CD4-positive, alpha-beta T cell treated with Interleukin-21 for 1 hour (primary cell): ENCODE measurements at places on chromosomes 1 and 21.

- DNase-seq, result no peak
These were observed 53.4 kb upstream of the BCAR3 start for GRCh38 chr1:93734999-93735398.

DNA sequence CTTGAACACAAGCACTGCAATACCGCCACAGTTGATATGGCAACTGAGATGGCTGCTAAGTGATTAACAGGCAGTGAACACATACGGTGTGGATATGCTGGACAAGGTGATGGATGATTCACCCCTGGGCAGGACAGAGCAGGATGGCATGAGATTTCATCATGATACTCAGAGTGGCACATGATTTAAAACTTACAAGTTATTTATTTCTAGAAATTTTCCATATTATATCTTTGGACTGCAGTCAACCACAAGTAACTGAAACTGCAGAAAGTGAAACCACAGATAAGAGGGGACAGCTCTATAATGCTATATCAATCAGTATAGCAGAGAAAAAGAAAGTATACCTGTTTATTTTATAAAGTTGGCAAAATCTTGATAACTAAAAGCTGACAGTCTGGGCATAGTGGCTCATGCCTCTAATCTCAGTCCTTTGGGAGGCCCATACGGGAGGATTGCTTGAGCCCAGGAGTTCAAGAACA, 47.9 kb downstream of the PHACTR4 start:
- DNase-seq, result peak; percentile 2

DNA sequence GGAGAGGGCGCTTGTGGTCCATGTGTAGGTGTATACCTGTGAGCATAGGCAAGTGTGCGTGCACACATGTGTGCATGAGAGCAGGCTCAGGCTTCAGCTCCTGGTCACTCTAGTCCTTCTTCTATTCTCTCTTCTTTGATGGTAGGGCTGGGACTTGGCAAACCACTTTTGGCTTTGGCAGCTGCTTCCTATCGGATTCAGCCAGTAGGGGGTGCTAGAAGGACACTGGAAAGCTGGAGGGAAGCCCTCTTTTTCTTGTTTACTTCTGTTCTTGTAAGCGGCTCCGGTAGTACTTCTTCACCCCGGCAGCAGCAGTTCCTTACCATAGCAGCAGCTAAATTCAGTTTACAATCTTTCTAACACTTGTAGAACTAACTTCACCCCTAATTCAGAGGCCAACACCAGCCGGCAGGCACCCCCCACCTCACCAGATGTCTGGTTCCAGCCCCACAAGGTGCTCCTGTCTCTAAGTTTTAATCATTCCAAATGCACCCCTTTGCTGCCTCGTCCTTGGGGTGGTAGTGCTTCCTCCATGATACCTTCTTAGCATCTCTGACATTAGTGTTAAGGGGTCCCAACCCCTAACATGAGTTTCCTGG, 25.1 kb downstream of the NENF start:
- DNase-seq, result peak; percentile 60

GRCh38 chr1:101220906-101221305, 15.9 kb upstream of the S1PR1 start:
- DNase-seq, result no peak

DNA sequence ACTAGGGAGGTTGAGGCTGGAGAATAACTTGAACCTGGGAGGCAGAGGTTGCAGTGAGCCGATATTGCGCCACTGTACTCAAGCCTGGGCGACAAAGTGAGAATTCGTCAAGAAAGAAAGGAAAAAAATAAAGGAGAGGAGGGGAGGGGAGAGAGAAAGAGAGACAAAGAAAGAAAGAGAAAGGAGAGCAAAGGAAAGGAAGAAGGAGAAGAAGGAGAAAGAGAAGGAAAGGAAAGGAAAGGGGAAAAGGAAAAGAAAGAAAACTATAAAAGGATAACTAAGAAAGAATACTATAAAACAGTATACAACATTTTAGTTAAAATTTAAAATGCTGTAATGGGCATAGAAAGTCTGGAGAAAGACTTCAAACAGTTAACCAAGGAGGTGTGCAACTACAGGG, 33.6 kb downstream of the EIF4G3 start:
- no peak for DNase-seq
